ENCODE measurements at places on chromosomes 7 and 10.
A peak's percentile ranks its signal among the peaks of the same experiment; 100 is the strongest.

DNA sequence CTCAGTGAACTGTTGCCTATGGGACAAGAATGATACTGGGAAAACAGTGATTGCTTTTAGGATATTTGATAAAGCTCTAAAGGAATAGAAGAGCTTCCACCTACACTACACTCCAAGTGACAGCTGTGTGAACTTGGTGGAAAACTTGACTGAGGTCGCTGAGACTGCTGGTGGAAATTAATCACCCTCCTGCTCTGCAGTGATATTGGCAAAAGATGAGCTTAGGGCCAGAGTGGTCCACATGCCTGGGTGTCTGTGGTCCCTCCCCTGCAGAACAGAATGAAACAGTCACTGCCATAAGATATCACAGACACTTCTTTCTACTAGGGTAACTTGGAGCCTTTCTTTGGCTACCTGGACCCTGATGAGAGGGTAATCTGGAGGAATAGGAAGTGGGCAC is 382.1 kb upstream of the GALNT17 start:
- no peak for DNase-seq

DNA sequence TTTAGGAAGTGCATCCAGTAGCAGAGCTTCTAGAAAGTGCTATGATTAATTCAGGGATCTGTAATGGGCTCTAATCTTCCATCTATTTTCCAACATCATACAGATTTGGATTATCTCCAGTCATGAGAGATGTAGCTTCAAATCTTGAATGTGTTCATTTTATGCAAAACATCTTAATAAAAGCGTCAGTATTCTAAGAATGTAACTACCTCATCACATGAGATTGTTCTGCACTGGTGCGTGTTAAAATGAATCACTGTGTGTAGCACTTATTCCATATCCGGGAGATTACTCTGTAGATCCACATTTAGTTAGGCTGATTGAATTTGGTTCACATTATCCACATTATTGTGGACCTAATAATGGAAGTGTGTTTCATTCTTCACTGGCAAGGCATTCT is 344.9 kb upstream of the CHRM2 start:
- DNase-seq = no peak

DNA sequence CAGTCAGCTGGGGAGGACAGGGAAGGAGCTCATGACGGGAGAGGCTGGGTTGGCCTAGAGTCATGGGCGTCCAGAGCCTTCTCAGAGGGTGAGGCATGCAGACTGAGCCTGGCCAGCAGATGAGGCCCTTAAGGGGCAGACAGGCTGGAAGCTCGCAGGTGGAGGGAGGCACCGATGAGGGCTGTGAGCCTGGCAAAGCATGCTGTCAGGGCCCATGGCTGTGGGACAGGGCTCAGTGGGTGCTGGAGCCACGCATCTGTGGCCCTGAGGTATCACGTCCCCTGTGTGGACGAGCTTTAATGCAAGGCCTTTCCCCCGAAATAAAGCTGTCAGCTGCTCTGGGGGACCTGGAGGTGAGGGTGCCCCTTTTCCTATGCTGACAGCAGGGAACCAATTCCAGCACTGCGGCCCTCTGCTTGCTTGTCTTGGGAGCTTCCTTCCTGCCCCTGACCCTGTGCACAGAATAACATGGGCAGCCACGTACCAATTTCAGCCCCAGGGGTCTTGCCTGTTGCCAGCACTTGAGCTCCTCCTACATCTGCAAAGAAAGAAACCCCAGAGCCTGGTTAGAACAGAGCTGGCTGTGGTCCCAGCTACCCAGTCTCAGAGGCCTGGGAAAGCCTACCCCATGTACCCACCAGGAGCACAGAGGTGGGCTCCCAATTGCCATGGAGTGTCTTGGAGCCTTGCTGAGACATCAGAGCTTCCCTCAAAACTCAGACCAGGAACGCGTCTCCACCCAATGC is 20.6 kb downstream of the TMEM273 start:
- no peak for DNase-seq

DNA sequence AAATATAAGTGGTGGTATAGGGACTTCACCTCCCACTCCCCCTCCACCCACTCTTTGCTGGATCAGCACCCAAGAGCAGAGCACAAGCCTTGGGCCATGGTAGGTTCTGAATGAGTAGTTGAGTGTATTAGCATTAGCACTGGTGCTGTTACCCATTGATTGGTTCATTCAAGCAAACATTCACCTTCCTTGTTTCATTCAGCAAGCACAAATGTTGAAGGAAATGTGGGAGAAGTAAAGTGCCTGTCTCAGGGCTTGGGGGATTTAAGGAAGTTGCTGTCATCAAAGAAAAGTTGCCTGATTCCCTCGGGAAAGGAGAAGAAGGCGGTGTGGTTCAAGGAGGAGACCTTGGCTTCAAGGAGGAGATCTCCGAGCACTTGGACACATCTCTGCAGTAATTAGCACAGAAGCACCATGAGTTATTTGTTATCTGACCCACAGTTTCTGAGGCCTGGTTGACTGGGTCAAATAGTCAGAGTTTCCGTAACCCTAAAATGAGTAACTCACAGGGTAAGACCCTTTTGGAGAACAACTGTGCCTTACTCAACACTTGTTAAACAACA is 17.3 kb downstream of the IL2RA start:
- DNase-seq = no peak

- DNase-seq = no peak
Observed at GRCh38 chr10:110666673-110667072, 22.5 kb downstream of the RBM20 start.

DNA sequence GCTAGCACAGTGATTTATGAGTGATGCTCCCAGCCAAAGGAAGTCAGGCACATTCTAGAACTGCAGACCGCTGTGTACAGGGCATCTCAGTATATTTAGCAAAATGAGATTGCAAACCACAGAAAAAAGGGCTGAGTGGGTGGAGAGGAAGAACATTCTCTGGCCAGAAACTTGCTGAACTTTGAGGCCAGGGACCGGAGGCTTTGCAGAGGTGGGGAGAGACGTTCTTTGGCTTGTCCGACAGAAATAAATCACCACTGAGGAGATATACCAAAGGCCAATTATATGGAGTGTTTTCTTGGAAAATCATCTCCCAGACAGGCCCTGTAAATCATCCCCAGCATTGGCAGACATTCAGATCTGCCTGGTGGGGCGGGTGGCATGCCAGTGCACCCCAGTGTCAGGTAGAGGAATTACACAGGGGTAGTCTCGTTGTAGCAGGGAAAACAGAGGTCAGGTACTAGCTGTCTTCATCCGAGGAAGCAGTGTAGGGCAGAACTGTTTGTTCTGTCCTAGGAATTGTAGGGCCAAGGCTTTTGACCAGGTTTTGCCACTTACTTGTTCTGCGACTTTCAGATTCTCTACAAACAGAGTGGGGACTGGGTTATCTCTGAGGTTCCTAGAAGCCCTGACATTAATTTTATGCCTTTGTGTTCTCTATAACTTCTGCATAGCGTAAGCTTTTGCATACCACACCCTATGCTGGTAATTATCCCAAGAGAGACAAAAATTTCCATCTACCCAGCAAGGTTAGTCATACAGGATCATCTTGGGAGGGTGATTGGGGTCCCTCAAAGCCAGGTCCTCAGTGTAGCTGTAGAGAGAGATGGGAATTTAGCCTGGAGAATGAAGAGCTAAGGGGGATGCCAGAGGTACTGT is 655.6 kb downstream of the LRMDA start:
- peak; percentile 51 for DNase-seq

DNA sequence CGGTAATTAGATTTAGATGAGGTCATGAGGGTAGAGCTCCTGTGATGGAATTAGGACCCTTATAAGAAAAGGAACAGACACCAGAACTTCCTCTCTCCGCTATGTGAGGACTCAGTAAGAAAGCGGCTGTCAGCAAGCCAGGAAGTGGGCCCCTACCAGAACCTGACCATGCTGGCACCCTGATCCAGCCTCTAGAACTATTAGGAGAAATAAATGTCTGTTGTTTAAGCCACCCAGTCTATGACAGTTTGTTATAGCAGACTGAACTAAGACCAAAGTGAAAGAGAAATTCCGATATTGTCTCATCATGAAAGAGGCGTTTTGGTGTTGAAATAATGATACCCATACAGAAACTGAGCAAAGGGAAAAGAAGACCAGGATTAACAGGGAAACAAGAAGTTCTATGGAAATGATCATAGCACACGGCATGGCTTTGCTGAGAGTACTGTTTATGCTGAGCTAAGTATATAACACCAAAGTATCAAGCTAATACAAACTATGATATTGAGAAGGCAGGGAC is 9.2 kb downstream of the CLEC2L start:
- no peak for DNase-seq

- no peak for DNase-seq
Observed at GRCh38 chr10:77890097-77890496, 36.5 kb downstream of the DLG5 start.

DNA sequence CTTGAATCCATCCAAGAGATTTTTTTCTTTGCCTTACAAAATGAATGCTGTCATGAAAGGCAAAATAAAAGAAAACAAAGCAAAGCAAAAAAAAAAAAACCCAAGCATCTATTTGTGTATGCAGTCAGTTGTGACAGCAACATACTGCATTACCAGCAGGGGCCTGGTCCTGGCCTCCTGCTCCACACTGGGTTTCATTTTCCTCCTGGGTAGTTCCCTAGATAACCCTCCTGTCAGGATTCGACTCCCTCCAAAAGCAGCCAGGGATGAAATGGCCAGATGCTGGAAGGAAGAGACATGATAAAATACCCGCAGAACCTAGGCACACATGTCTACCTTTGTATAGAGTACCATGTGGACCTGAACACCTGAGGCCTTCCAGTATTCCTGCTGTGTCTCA is 148.6 kb downstream of the NRCAM start:
- DNase-seq = no peak

DNA sequence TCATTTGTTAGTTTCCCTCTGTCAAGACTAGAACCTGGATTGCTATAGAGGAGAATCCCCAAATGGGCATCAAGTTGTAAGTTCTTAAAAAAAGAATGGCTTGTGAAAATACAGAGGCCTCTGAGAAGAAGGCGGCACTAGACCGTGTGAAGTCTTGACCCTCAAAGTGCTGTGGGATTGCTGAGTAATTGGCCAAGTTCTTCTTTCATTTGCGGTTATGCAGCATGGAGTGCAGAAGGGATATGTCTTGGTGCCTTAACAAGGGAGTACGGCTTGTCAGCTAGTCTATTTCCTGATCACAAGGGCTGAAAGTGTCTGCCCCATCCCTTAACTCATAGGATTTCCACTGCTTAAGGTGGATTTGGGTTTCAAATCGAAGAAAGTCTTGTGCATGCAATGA is 81.2 kb downstream of the MKX start:
- no peak for DNase-seq

GRCh38 chr10:70139997-70140250 is 6.6 kb downstream of the TYSND1 start:
- DNase-seq = no peak

- DNase-seq = no peak
Observed at GRCh38 chr10:5840314-5841307, 27.4 kb upstream of the GDI2 start.

- DNase-seq = no peak
Observed at GRCh38 chr7:137964824-137965545, 36.9 kb downstream of the CREB3L2 start.

DNA sequence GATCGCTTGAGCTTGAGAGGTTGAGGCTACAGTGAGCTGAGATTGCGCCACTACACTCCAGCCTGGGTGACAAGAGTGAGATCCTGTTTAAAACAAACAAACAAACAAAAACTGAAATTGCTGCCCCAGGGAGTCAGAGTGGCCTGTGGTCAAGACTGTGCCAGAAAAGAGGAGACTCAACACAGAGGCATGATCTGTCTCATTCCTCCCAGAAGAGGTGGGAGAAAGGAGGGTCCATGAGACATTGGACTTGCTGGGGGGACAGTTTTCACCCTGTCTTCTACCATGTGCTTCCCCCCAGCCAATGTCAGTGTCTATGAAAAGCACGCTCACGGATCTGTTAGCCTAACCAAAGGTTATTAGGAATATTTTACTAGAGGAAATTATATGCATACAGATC is 3.2 kb downstream of the ZNF853 start:
- no peak for DNase-seq

DNA sequence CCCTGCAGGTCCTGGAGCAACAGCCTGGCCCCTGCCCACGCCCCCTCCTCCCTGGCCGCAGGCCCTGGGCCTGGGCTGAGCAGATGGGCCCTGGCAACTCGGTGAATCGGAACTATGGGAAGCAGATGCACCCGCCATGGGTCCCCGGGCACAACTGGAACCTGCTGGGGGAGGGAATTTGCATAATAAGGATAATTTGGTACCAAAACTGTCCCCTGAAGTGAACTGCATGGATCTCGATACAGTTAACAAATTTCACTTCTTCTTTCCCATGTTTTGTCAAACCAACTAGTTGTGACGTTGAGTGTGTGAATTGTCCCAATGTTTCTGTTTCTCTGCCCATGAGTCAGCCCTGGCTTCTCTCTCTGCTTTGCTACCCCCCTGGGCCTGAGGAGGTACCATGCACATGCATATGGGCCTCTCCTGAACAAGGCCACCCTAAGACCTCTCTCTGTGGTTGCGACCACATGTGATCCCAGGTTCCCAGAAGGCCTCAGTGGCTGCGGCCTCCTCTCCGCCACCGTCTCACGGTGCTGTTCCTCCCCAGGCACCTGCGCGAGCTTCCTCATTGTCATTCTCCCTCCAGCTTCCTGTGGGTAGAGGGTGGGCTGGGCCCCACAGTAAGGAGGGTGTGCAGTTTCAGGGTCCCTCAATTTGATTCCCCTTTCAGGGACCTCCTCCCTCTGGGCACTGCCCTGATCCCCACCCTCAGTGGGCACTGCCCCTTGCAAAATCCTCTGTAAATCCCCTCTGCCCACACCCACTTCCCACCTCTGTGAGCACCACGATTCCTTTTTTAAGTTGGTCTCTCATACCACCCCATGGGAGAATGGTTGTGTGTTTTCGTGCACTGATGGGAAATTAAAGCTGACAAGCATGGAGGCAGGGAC is 40.0 kb downstream of the FIGNL1 start:
- DNase-seq = no peak

DNA sequence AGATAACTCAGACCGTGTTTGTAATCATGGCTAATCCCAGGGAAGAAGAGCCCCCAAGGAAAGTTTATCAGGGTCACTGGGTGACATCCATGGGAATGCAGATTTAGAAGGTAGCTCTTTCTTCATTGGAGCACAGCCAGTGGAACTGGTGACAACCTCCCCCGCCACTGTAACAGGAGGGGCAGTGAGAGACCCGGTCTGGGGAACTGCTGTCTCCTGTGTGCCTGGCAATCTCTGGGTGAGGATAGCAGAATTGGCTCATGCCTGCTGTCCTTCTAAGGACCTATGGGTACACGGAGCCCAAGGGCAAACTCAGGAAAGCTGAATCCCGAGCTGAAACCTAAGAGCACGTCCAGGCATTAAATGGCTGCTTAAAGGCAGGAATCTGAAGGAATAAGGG is 341.6 kb downstream of the ABCA13 start:
- DNase-seq = no peak

- DNase-seq = no peak
Observed at GRCh38 chr10:11876324-11876723, 53.2 kb downstream of the PROSER2 start.

All from foreskin keratinocyte (primary cell).